ENCODE measurements at places on chromosomes 2 and 18.
A peak's percentile ranks its signal among the peaks of the same experiment; 100 is the strongest.

GRCh38 chr2:215019521-215020145, 118.8 kb downstream of the ABCA12 start:
- DNase-seq: no peak

GRCh38 chr2:173716458-173717052, 248.6 kb downstream of the SP3 start:
- DNase-seq: no peak

GRCh38 chr2:160582490-160583145, 89.0 kb upstream of the RBMS1 start:
- no peak for DNase-seq

DNA sequence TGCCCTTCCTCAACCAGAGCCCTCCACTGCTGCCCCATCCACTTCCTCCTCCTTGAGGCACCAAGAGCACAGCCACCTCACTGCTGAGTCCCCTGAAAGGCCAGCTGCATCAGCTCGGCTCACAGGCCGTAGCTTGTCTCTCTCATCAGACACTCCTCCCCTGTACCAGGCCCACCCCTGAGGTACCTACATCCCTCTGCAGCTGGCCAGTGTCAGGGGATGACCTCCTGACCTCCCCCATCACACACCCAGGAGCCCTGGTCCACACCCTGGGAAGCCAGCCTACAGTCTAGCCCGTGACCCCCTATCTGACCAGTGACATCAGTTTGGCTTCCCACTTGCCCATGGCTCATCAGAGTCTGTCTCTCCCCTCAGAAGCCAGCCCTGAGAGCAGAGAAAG, 205.6 kb downstream of the TNS1 start:
- DNase-seq: no peak

DNA sequence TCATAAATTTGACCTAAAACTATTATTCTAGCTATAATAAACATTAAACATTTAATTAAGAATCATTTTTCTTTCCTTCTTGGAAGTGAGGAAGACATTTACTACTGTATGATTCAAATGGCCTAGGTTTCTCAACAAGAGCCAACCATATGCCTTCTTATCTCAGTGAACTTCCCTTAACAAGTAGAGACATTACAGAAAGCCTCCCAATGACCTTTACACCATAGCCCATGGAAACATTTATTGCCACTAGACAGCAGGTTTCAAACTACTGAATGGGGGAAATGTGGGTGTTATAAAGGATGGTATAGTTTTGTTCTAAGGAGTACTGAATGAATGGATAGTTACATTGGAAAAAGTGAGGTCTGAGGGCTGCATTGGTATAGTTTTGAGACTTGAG, 349.4 kb upstream of the SPRED2 start:
- DNase-seq: no peak

GRCh38 chr2:234165421-234165820, 114.9 kb downstream of the SPP2 start:
- no peak for DNase-seq

- DNase-seq: no peak
Measured at GRCh38 chr18:36833120-36833519, 4.2 kb downstream of the KIAA1328 start.

GRCh38 chr2:64617631-64618151, 36.0 kb downstream of the SERTAD2 start:
- no peak for DNase-seq

GRCh38 chr2:24771764-24772586, 21.2 kb downstream of the PTRHD1 start:
- DNase-seq: no peak

- no peak for DNase-seq
Measured at GRCh38 chr2:46829231-46829995, 86.2 kb downstream of the MCFD2 start.

- no peak for DNase-seq
Measured at GRCh38 chr18:10049747-10050146, 135.9 kb downstream of the VAPA start.

DNA sequence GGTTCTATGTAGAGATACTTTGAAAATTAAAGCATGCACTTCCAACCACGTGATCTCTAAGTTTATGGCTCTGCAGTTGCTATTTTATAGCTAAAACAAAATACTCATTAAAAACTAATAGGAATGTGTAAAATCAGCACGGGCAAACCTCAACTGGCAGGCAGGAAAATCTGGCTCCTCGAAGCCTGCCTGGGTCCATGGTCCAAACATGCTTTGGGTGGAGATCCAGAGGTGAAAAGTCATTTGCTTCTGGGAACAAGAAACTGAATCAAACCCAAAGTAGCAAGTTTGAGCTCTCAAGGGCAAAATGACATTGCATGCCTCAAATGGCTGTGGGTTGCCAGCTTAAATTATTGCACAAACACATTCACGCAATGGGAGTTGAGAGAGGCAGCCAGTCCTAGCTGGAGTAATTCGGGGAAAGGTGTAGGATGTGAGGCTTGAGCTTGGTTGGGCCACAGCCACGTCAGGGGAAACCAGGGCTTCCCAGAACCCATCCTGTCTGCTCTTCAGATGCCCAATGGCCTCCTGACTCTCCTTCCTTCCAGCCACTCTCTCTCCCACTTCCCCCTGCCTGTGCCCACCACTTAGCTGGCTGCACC, 75.2 kb upstream of the LCLAT1 start:
- no peak for DNase-seq

- DNase-seq: no peak
Measured at GRCh38 chr18:36015629-36016028, 43.1 kb downstream of the RMP24 start.

DNA sequence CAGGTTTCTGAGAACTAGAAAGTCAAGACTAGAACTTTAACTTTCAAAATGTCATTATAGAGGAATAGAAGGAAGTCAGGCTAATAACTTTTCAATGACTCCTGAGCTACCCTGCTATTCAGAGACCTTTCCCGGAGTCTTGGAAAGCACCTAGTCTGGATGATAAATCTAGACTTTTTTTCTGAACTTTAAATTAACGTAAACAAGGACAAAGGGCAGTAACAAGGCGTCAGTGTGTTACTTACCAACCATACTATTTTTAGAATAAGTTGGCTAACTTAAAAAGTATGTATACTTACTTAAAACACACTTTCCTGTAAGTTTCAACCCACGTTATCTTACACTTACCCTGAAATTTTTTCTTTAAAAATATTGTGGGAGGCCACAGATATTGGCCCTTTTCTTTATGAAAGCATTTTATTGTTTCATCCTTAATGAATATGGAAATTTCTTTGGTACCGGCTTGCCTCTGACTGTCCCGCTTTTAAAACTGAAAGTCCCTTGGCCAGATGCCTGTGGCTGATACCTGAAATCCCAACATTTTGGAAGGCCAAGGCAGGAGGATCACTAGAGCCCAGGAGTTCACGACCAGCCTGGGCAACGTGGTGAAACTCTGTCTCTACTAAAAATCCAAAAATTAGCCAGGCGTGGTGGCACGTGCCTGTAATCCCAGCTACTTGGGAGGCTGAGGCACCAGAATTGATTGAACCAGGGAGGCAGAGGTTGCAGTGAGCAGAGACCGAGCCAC, 9.7 kb downstream of the PMAIP1 start:
- DNase-seq: no peak

DNA sequence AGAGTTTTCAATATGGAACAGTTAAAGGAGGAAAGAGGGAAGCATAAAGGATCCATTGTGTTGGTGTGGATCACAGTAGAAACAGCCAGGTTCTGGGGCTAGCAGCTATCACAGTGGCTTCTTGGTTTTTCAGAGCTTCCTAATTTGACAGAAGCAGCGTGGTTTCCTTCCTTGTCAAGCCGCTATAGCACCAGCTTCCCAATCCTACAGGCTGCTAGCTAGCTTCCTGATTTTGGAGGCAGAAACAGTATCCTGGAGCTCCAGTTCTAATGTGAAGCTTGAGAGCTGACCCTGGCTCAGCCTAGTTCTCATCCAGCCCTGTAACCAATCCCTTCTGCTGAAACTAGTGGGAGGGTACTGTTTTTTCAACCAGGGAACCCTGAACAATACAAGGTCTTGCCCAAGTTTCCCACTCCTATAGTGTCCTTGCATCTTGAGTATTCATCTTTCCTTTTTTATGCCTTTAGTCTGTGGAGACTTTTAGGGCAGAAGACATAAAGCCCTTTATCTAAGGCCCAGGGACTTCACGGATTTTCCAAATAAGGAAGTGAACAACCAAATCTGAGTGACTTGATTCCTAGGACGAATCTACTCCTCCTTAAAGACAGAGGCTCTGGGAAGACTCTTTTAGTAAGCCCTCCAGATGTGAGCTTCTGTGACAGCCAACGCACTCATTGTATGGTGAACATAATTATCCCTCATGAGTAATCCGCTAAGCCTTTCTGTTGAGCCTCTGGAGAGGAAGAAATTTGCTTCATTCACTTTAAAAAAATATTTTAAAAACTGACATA, 33.8 kb downstream of the CCDC93 start:
- no peak for DNase-seq

DNA sequence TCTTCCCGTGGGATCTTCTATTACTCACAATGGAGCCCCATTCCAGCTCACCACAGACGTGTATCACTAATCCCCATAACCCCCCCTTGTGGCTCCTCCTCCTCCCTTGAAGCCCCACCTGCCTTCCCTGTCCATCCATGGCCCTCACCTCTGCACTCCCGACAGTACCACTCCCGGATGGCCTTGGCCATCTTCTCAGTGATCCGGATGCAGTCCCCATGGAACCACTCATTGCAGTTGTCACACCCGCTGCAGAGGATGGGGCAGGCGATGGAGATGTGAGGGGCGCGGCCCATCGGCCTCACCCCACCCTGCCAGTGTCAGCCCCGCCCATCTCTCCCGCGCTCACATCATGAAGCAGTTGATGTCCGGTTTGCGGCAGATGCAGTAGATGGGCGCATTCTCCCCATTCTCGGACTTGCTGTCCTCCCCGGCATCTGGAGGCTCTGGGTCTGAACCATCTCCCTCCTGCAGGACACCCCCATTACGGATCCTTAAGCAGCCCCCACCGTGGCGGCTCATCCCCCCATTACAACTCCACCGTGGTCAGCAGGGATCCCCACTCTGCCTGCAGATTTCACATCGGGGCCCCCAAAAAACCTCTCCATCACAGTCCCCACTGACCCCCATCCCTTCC, 983 bp downstream of the CXXC1 start:
- peak; percentile 13 for DNase-seq

GRCh38 chr18:570697-571096, 9.5 kb upstream of the CETN1 start:
- no peak for DNase-seq

DNA sequence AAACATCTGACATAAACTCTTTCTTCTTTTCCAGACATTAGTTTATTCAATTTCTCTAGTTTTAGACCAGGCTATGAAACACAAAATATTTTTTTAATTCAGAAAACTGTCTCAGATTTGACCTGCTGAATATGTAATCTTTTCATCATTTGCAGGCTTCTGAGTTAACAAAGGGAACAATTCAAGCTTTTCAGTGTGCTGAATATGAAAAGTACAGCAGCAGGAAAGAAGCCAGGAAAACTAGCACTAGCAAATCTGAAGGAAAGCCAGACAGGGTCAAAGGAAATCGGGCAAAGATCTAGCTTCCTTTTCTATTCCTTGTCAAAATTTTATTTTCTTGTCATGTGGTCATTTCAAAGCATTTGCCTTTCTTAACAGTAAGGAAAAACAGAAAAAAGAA, 35.3 kb downstream of the ACVR1C start:
- DNase-seq: no peak

- DNase-seq: no peak
Measured at GRCh38 chr2:75047189-75047991, 88.9 kb downstream of the POLE4 start.

DNA sequence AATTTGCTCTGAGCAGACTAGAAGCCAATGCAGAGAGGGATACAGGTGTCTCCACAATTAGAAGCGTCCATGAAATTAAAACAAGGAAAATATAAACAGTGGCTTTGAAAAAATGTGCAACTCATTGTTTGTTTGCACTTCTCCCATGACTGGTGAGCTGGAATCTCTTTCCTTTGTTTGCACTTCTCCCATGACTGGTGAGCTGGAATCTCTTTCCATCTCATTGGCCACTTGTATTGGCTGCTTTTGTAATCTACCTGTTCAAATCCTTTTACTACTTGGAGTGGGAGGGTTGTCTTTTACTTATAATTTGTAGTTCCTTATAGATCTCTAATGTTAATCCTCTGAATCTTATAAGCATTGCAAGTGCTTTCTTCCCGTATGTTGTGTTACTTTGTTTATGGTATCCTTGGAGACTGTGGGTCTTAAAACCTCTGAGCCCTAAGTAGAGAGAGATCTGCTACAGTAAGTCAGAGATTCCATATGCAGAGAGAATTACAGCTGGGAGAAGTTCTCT, 94.1 kb downstream of the RTN4 start:
- no peak for DNase-seq

DNA sequence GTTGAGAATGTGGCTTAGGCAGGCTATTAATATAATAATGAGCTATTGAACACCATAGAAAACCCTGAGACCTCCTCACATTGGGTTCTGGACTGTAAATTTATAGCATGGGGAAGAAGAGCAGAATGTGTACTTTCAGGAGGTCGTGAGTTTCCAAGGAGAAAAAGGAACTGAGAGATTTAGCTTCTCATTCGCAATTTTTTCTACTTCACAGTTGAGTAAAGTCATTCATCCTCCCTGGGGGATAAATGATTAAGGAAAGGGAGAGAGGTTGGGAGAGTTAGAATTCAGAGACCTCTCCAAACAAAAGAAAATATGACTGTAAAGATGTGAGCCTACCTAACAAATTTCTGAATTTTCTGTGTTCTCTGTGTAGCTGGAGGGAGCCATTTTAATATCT, 205.8 kb upstream of the CYRIA start:
- no peak for DNase-seq

DNA sequence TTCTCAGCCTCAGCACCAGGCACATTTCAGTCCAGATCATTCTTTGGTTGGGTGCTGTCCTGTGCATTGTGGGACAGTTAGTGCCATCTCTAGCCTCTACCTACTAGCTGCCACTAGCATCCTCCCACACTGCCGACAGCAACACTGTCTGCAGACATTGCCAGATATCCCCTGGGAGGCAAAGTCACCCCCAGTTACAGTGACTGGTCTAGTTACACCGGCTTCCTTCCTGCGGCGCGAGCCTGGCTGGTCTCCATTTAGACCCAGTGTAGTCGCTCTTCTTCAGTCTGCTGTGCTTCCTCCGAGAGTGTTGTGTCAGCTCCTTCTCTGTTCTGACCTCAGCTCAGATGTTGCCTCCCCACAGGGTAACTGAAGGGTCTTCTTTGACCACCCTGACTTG, 283.1 kb downstream of the PHLPP1 start:
- no peak for DNase-seq

GRCh38 chr18:10476338-10476791, 21.9 kb downstream of the APCDD1 start:
- no peak for DNase-seq

DNA sequence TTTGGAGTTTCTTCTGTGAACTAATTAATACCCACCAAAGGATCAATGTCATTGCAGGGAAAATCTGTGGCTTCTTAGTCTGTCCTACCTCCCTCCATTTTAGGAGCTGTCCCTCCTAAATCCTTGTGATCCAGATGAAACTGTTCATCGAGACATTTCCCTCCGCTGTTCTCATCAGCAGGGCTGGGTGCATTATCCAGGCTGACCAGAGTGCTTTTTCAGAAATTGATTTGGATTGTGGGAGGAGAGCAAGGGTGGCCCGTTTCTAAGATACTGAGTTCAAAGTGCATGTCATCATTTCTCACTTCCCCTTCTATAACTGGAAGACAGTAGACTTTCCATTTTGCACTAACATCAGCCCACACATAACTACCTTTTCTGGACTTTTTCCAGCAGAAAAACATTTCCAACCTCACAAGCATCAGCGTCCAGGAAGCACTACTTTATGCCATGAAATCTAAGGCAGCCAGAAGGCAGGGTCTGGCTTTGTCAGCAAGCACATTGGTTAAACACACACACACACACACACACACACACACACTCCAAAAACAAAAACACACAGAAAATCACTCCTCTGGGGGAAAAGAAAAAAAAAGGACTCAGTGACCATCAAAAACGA, 94.1 kb downstream of the ANKRD44 start:
- DNase-seq: no peak

GRCh38 chr2:65204461-65205210, 23.0 kb upstream of the ACTR2 start:
- DNase-seq: no peak
